ENCODE measurements at places on chromosomes 3 and 15. TPM values are rescaled to one million over a fixed set of nuclear protein-coding genes. Genes with fewer than 3 reads are reported as not detected.
A peak's percentile ranks its signal among the peaks of the same experiment; 100 is the strongest.

DNA sequence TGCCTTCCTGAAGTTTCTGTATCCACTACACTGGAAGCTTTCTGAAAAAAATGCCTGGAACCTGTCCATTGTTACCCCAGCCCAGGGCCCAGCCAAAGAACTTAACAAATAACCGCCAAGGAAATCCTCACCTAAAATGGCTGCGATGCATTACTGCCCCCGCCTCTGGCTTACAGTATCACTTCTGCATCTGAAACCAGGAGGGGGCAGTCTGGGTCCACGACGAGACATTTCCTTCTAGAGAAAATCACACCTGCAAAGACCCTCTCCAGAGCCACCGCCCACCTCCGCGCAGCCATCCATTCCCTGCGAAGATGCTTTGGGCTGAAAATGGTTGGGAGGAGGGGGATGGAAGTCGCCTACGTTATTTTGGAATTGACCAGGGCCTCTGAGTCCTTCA is 22.4 kb upstream of the CELF6 start:
- DNase-seq, result peak; percentile 30

Gene KIF15
- 36.2 TPM for total RNA-seq

Gene STAB1
- total RNA-seq, result 0.08 TPM

DNA sequence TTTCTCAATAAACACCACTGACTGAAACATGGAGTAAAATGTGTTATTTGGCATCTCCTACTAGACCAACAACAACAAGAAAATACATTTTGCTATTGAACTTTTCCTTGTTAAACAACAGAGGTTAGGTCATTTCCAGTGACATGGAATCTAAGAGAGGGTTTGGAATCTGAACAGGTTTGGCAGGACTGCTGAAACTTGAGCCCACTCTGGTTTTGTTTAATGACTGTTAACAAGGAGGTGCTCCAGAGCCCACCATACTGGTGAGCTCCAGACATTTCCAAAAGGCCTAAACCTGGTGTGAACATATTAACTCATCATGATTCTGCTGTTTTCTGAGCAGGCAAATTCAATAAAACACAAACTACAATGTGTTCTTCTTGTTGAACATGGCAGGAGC is 330.7 kb upstream of the TRIM42 start:
- no peak for DNase-seq

Gene ST8SIA2
- not detected for total RNA-seq

DNA sequence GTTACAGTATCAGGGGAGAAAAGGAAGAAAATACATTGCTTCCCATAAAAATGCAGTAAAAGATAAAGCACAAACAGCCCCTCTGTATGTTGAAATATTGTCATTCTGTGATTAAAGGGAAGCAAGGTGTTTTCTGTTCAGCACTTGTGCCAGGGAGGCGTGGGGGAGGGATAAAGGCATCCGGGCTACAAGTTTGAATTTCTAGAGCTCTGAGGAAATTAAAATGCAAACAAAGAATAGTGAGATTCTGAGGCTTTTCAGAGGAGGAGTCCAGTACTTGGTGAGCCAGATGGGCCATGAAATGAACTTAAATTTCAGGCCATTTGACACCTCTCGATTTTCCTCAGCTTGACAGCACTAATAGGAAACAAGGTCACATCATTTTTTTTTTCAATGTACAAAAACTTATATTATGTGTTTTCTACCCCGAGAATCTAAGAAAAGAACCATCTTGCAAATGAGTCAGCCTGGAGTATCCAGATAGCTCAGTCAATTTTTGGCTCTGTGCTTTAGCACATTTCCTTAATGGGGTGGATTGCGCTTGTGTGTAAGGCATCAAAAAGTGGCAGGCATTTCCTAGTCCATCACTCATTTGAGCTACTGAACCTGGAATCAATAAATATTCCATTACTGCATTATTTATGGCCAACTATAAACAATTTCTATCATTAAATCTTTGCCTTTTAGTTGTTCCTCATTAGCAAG is 640.8 kb upstream of the TBL1XR1 start:
- DNase-seq, result no peak

GRCh38 chr3:99429502-99429901 is 208.9 kb upstream of the COL8A1 start:
- no peak for DNase-seq

- DNase-seq, result peak; percentile 36
These were observed 13.7 kb downstream of the CELF6 start for GRCh38 chr15:72306211-72306785.

DNA sequence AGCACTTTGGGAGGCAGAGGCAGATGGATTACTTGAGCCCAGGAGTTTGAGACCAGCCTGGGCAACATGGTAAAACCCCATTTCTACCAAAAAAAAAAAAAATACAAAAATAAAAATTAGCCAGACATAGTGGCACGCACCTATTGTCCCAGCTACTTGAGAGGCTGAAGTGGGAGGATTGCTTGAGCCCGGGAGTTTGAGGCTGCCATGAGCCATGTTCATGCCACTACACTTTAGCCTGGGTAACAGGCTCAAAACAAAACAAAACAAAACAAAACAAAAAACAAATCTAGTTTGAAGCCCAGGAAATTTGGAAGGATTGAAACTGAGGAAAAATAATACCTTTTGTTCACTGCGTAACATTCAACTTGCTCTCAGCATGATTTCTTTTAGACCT is 16.6 kb downstream of the TMOD3 start:
- no peak for DNase-seq

- DNase-seq, result no peak
These were observed 278.9 kb downstream of the KLF13 start for GRCh38 chr15:31605467-31605931.

GRCh38 chr3:161100994-161101393 is 4.2 kb downstream of the B3GALNT1 start:
- no peak for DNase-seq

Gene AADAC
- not detected for total RNA-seq

Gene CPLX3
- not detected for total RNA-seq

Gene HTR3E
- total RNA-seq, result not detected

- no peak for DNase-seq
These were observed 16.9 kb upstream of the LACTB start for GRCh38 chr15:63104727-63105126.

DNA sequence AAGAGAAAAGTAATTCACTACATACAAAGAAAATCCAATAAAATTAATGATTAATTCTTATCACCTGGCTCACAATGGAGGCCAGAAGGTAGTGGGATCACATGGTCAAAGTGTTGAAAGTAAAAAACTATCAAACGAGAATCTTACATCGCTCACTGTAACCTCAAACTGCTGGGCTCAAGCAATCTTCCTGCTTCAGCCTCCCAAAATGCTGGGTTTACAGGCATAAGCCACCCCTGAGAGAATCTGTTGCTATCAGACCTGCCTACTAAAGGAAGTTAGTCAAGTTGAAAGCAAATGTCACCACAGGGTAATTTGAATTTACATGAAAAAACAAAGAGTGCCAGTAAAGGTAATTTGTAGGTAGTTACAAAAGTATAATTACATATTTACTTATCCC is 103.3 kb downstream of the PCCB start:
- DNase-seq, result no peak

- no peak for DNase-seq
These were observed 87.8 kb upstream of the TJP1 start for GRCh38 chr15:29910068-29910467.

Gene OR5H15
- not detected for total RNA-seq

Gene NME9
- not detected for total RNA-seq

GRCh38 chr3:171758109-171758508 is 52.2 kb downstream of the PLD1 start:
- no peak for DNase-seq

DNA sequence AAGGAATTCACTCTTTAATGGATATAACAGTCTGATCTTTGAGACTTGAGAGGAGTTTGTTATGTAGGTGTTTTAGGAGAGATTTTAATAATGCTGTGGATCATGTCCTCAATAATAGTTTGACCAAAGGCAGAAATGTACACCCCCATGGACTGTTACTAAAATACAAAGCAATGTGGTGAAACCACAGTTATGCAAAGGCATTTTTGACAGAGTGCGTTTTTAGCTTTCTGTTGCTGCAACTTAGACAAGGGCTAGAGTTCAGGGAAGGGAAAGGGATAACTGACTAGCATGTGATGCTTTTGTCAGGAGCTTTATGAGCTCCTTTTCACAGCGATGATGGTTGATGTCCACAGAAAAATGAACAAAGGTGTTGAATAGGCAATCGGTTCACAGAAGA is 3.6 kb upstream of the STARD5 start:
- DNase-seq, result no peak

Gene CD80
- total RNA-seq, result 4.2 TPM

GRCh38 chr15:82052751-82053150 is 6.9 kb upstream of the MEX3B start:
- DNase-seq, result no peak

DNA sequence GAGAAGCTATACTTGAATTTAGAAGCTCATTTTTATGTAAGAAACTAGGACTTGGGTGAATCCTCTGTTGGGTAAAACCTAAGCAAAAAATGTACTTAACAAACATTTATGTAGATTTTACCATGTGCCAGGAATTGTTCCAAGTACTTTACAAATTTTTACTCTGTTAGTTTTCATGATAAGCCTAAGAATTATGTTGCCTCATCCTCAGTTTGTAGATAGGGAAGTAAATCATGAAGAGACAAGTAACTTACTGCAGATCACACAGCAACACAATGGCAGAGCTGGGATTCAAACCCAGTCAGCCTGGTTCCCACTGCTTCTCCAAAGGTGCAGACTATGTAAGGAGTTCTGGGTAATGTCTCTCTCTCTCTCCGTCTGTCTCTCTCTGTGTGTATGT is 169.9 kb downstream of the DIPK2A start:
- DNase-seq, result no peak

- peak; percentile 17 for DNase-seq
These were observed 9.8 kb upstream of the RUVBL1 start for GRCh38 chr3:128133273-128133883.

DNA sequence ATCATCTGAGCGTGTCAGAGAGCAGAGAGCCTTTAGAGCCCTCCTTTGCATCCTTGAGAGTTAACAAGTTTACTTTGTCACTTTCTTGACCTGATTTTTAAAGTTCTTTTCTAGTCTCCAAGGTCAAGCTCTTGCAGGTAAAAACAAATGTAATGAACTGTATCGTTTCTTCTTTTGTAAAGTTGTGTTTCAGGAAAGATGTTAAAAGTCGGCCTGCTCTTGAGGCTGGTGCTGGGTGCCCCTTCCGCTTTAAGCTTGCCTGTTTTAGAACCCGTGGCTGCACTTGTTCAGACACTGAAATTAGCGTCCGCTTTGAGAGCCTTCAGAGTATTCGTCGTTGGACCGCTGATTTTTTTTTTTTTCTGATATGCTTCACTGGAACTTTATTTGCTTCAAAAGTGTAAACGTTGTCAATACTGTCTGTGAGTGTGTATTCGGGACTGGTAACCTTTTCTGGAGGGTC is 52.6 kb upstream of the ULK4 start:
- DNase-seq, result no peak

Gene PDCD10
- total RNA-seq, result 88.7 TPM

- no peak for DNase-seq
These were observed 140.1 kb upstream of the LINGO1 start for GRCh38 chr15:77772641-77773402.

- no peak for DNase-seq
These were observed 205.9 kb upstream of the GBE1 start for GRCh38 chr3:81967393-81967792.

DNA sequence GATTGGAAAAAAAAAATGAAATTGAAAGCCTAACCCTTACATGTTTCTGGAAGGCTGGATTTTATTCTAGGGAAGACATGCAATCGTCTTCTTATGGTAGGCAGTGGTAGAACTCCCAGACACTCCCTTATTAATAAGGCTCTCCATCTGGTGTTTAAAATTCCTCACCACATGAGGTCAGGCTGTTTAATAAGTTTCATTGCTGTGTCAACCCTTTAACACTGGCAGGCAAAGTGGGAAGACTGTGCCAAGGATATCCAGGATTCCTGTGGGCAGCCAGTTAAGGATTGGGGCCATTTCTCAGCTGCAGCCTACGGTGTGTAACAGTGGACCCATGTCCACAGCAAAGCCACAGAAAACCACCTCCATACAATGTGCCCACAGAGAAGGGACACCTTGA is 225.5 kb upstream of the CHRM5 start:
- no peak for DNase-seq

GRCh38 chr3:184645336-184645735 is 66.5 kb downstream of the MAGEF1 start:
- DNase-seq, result no peak

DNA sequence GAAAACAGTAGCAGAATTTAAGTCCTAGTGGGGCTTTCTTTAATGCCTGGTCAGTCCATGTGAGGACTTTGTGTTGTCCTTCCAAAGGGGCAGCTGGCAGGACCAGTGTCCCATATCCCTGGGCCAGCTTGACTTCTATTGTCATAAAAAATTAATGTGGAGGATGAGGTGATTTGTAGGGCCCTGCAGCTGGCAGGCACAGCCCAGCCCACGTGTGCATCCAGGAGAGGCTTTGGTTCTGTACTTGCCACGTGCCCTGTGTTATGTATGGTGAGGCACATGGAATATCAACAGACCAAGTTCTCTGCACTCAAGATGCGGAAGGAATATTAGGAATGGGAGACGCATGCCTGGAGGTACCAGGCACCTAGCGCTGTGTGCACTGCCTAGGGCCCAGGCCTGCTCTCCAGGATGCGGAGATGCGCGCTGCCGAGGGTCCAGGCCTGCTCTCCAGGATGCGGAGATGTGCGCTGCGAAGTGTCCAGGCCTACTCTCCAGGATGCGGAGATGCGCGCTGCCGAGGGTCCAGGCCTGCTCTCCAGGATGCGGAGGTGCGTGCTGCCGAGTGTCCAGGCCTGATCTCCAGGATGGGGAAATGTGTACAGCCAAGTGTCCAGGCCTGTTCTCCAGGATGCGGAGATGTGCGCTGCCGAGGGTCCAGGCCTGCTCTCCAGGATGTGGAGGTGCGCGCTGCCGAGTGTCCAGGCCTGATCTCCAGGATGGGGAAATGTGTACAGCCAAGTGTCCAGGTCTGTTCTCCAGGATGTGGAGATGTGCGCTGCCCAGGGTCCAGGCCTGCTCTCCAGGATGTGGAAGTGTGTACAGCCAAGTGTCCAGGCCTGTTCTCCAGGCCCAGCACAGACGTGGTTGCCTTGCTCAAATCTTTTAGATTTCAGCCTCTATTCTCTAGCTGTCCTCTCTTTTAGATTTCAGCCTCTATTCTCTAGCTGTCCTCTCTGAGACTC is 183.3 kb upstream of the ROPN1 start:
- no peak for DNase-seq

GRCh38 chr3:29775340-29775739 is 494.5 kb downstream of the RBMS3 start:
- no peak for DNase-seq

DNA sequence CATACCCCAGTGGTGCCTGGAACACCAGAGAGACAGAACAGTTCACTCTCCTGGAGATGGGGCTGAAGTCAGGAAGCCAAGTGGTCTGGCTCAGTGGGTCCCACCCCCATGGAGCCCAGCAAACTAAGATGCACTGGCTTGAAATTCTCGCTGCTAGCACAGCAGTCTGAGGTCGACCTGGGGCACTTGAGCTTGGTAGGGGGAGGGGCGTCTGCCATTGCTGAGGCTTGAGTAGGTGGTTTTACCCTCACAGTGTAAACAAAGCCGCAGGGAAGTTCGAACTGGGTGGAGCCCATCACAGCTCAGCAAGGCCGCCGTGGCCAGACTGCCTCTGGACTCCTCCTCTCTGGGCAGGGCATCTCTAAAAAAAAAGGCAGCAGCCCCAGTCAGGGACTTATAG is 272.0 kb downstream of the KLF13 start:
- no peak for DNase-seq

Gene GALNT15
- not detected for total RNA-seq
